Hippocampal formation (tissue), 2 donors: ENCODE measurements at places on chromosomes 16 and 17.
A peak's percentile ranks its signal among the peaks of the same experiment; 100 is the strongest.

DNA sequence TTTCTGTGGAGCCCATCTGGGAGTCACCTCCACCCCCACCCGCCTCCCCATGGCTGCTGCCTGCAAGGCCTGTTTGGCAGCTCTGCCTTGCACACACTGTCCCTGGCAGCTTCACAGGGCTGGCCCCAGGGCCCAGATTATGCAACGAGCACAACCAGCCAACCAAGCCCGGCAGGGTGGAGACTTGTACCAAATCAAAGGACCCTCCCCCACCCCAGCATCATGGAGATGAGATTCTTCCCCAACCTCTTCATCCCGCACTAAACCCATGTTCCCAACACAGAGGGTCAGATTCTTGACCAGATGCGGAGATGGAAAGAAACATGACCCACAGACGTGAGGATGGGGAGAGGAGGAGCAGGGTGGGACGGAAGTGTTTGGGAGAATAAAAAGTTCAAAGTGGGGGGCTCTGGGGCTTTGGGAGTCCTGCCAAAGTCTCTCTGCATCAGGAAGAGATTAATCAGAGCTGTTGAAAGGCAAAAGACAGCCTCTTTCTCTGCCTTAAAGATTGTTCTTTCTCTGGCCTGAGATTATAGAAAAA is 3.8 kb downstream of the SMARCD2 start:
- peak; percentile 86 for DNase-seq

DNA sequence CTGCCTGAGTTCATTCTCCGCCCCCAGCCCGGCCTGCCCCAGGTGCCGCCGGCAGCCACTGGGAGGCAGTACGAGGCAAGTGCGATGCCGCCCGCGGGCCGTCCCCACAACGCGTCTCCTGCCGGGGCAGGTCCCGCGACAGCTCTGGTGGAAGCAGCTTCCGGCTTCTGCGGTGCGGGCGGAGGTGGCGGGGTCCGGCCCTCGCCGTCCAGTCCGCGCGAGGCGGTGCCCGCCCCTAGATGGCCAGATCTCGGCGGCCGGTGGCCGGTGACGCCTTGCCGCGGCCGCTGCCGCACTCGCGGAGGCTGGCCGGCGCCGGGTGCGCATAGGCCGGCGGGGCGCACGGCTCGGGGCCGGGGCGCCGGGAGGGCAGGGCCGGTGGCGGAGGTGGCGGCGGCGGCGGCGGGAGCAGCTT is 1.8 kb downstream of the GJD3 start:
- DNase-seq, result no peak

DNA sequence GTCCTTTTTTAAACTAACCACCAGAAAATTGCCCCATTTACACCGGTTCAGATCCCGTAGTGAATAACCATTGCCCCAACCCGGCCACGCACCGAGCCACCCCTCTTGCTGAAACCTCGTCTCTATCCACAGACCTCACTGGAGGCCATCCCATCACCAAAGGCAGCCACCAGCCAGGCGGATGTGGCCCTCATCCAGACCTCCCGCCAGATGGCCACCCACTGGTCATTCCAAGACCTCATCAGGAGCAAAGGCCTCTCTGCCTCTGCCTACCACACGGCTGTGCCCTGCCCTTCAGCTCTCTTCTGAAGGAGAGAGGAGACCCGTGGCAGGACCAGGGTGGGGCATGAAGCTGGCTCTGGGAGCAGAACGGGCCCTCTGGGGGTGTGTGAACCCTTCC is 38.2 kb upstream of the CDH5 start:
- DNase-seq, result peak; percentile 34

DNA sequence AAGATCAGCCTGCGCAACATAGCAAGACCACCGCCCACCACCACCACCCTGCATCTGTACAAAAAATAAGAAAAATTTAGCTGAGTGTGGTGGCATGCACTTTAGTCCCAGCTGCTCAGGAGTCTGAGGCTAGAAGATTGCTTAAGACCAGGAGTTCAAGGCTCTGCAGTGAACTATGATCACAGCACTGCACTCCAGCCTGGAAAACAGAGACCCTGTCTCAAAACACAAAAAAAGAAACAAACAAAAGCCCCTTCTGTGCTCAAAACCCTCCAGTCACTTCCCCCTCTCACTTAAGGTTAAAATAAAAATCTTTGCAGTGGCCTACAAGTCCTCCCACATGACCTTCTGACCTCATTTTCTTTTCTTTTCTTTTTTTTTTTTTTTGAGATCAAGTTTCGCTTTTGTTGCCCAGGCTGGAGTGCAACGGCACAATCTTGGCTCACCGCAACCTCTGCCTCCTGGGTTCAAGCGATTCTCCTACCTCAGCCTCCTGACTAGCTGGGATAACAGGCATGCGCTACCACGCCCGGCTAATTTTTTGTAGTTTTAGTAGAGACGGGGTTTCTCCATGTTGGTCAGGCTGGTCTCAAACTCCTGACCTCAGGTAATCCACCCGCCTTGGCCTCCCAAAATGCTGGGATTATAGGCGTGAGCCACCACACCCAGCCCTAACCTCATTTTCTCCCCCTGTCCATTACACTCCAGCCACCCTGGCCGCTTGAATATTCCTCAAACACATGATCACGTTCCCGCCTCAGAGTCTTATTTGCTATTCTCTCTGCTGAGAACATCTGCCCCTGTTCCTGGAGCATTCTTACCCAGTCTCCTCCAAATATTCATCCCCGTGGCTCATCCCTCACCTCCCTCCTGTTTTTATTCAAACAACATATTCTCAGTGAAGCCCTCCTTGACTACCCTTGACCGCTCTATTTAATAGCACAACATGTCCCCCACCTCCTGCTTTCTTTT is 126.6 kb upstream of the MED13 start:
- DNase-seq, result no peak

- DNase-seq, result no peak
These were observed 4.8 kb upstream of the CD300A start for GRCh38 chr17:74461611-74462010.

DNA sequence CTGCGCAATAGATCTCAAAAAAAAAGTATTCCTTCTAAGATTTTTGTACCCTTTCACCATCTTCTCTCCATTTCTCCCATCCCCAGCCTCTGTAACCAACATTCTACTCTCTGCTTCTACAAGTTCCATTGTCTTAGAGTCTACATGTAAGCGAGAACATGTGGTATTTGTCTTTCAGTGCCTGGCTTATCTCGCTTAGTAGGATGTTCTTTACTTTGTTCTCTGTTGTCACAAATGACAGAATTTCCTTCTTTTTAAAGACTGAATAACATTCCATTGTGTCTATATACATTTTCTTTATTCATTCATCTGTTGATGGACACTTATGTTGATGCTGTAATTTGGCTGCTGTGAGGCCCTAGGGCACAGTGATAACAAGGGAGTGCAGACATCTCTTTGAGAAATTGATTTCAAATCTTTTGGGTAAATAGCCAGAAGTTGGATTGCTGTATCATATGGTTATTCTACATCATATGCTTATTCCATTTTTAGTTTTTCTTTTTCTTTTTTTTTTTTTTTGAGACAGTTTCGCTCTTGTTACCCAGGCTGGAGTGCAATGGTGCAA is 37.7 kb upstream of the MYH10 start:
- DNase-seq, result no peak

DNA sequence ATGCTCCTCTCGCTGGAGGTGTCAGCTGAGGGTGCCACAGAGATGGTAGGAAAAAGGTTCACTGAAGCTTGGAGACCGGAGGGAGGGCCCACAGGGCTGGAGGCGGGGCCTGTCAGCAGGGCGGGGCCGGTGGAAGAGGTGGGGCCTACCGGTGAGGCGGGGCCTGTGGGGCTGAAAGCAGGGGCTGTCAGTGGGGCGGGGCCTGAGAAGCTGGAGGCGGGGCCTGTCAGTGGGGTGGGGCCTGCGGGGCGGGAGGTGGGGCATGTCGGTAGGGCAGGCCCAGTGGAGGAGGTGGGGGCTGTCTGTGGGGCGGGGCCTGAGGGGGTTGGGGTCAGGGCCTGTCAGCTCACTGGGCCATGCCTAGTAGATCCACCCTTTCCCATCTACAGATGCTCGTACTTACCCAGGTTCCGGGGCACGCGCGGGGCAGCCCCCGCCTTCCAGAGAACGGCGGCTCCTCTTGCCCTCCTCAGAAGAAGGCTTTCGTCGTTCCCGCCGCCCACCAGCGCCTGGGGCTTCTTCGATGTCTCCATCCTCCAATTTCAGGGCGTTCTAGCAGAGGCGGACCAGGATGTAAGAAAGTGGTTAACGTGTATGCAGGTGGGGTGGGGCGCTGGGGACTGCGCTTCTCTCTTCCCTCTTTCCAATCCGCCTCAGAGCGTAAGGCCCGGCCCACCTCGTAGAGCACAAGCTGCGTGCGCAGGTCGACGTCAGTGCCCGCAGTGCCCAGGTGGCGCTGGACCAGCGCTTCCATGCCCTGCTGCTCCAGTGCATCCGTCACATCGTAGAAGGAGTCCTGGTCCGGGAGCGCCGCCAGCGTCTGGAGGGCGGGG is 9.8 kb downstream of the TMEM208 start:
- no peak for DNase-seq

GRCh38 chr16:58338205-58338604 is 43.4 kb upstream of the PRSS54 start:
- no peak for DNase-seq

DNA sequence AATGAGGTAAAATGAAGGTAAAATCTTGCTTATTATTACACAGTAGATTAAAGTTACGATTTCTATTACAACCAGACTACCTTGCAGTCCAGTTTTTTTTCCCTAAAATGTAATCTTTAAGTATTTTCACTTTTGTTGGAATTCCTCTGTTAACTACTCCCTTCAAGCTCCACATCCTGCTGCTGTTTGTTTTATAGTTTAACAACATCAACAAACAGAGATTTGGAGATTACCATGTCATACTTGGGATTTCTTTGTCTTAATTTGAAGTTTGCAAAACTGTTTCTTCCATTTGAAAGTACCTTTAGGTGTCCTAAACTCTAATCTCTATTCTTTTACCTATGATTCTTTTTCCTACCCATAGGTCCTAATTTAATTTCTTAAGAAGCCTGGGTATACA is 83.3 kb downstream of the ABHD15 start:
- DNase-seq, result no peak

DNA sequence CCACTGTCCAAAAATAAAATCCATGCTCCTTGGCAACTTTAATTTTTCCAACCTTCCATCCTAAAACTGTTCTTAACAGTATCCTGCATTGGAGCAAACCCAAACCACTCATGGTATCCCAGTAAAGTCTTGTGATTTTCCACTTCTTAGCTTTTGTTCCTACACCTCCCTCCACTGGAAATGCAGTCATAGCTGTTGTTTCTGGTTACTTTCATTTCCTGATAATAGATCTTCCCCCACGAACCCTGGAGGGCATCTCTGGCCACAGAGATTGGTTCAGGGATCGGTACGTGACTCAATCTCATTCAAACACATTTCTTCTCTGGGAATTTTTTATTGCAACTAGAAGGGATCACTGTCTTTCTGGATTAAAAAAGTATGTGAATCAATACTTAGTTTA is 276.0 kb downstream of the GRIN2A start:
- no peak for DNase-seq

DNA sequence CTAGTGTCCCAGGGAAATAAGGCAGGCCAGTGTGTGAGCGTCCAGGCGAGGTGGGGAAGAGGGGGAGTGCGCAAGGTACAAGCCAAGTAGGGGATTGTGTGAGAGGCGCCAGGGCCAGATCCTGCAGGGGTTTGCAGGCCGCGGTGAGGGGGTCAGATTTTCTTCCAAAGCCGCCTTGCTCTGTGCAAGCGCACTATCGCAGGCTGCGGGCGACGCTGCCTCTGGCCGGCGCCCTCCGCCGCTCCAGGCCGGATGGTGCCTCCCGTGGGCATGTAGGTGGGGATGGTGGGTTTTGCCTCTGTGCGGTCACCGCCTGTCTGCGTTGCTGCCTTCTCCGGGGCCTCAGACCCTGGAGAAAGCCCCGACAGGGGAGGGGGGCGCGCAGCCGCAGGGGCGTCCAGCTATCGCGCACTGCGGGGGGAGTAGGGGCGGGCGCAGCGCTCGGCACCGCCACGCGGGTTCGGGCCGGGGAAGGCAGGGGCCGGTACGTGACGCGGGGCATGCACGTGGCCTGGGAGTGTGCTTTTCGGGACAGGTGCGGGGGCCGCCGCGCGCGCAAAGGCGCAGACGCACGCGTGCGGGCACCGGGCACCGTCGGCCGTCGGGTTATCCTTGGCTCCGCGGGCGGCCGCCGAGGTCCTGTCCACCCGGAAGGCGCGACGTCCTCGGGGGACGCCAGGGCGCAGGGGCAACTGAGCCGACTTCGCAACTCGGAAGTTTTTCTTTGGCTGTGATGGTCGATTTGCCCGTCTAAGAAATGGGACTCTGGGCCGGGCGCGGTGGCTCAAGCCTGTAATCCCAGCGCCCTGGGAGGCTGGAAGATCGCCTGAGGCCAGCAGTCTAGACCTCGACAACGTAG is 1.1 kb upstream of the HAPSTR1 start:
- DNase-seq, result no peak

- peak; percentile 80 for DNase-seq
These were observed 405 bp upstream of the CBLN1 start for GRCh38 chr16:49281843-49282642.

GRCh38 chr16:28883221-28883996 is 5.1 kb downstream of the ATP2A1 start:
- DNase-seq, result no peak

GRCh38 chr16:10760858-10761257 is 17.2 kb downstream of the NUBP1 start:
- no peak for DNase-seq

- DNase-seq, result no peak
These were observed 36.1 kb downstream of the GPATCH8 start for GRCh38 chr17:44467108-44467507.

DNA sequence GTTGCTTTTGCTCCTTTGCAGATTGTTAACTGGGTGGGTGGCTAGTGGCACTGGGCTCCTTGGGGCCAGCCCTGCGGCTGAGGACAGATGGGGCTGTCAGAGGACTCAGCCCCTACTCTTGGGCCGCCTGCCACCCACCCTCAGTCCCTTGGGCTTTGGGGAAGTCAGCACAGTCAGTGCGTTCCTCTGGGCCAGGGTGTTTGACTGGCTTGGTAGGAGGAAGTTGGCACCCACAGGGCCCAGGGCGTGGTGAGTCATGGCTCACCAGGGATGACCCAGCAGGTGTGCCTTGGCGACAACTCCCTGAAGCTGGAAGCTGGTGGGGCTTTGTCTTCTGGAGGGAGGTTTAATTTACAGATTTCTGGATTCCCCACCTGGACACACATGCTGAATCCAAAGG is 32.4 kb downstream of the HAPSTR1 start:
- no peak for DNase-seq

- no peak for DNase-seq
These were observed 42.6 kb upstream of the AXIN2 start for GRCh38 chr17:65604070-65604469.
